ENCODE measurements at places on chromosomes 12 and 14. TPM values are rescaled to one million over a fixed set of nuclear protein-coding genes. Genes with fewer than 3 reads are reported as not detected.

GRCh38 chr12:11273449-11273848 lies 3.9 kb upstream of the PRB3 start:
- no peak for DNase-seq

- peak; percentile 20 for DNase-seq
Observed at GRCh38 chr12:89016970-89017778, 335.1 kb downstream of the DUSP6 start.

- DNase-seq = no peak
Observed at GRCh38 chr12:26345471-26346003, 150.2 kb downstream of the SSPN start.

DNA sequence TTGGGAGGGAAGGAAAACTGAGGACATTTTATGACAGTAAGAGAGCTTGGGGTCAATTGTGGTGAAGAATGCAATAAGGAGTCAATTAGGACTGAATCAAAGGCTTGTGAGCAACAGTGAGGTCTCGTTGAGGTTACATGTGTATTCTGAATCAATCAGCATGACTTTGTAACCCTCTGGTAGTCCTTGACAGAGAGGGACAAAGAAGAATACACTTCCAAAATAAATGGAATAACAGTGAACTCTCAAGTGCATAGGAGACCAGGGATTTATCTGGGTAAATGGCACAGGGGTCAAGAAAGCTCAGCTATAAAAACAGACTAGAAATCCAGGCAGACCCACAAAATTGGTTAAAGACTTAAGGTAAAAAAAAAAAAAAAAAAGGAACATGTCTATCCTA lies 85.1 kb upstream of the NAV3 start:
- no peak for DNase-seq

Gene EPS8
- total RNA-seq = 71.0 TPM

Gene ABCB9
- 5.5 TPM for total RNA-seq

DNA sequence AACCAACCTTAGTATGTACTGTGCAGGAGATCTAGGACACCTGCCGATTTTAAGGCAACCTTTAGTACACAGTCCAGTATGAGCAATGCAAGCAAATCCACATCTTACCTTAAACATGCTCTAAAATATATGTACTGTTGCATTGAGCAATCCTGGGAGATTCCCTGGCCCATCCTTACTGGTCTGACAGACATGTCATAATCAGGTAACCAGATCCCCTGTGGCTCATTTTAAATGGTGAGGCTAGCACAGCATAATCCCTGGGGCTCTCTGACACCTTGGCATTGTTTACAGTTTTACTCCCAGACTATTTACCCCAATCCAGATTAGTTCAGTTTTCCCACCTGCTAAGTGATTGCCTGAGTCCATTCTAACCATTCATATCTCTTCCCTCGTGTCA lies 15.1 kb downstream of the BMAL2 start:
- DNase-seq = no peak

GRCh38 chr12:47856721-47857575 lies 37.2 kb upstream of the HDAC7 start:
- no peak for DNase-seq

Gene RNASE13
- not detected for total RNA-seq

Gene COX8C
- not detected for total RNA-seq

GRCh38 chr12:10700581-10700980 lies 22.5 kb downstream of the YBX3 start:
- DNase-seq = no peak

- DNase-seq = no peak
Observed at GRCh38 chr12:120834489-120835303, 69.5 kb downstream of the SPPL3 start.

Gene PMEL
- total RNA-seq = 3.8 TPM

GRCh38 chr12:104282109-104282508 lies 21.4 kb upstream of the EID3 start:
- no peak for DNase-seq

Gene FGD4
- 51.6 TPM for total RNA-seq

DNA sequence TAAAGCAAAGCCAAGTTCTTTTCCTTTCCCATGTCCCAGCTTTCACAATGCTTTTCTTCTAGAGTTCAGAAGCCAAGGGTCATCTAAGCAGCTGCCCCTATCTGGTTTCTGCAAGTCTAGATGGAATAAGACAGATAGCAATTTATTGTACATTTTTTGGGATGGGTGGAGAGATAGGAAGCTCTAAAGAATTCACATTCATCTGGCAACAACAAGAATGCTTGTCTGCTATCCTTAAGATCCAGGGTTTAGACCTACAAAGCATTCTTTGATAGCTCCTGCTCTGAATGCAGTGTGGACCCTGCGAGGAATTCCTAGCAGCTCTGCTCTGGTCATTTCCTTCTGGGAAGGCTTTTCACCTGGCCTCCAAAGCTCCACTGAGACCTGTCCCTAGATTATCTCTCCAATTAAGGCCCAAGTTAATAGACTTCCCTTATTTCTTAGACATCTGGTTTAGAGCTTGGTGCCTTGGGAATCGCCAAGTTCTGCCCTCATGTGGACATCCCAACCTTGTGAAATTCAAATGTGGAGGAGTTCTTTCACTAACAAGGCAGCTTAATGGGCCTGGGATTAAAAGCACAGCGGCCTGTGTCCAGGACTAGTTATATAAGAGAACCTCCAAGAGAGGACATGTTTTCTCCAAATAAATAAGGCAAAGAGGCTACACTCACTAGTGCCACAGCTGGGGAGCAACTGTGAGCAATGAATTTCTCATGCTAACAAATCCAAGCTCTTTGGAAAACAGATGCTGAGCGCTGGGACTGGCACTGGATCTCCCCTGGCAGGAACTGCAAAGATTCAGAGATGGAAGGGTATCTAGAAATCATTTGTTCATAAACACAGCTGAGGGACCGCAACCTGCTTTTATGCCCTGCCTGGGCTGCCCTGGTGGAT lies 384.5 kb upstream of the DDHD1 start:
- no peak for DNase-seq

Gene KRT75
- total RNA-seq = not detected

Gene SAMD15
- total RNA-seq = 1.4 TPM

- no peak for DNase-seq
Observed at GRCh38 chr12:113231235-113232088, 10.2 kb downstream of the TPCN1 start.

DNA sequence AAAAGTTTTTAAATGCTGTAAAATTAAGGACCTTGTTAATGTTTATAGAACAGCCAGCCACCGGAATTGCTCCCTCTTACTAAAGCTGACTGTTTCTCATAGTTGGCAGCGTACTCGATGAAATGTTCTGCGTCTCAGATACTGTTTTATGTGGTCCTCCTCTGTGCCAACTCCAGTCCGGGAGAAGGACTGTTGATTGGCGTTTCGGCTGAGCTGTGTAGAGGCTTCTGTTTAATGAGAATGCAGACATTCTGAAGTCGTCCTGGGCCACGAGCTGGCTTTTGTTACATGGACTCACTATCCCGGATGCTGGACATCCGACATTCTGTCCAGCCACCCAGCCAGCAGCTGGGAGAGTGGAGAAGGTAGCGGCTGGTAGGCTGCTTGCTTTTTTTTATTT lies 75.4 kb downstream of the WDR20 start:
- DNase-seq = no peak

Gene GRIP1
- total RNA-seq = 3.2 TPM

All from ovary (tissue), 10 donors.